ENCODE measurements at places on chromosomes 5 and 9.

DNA sequence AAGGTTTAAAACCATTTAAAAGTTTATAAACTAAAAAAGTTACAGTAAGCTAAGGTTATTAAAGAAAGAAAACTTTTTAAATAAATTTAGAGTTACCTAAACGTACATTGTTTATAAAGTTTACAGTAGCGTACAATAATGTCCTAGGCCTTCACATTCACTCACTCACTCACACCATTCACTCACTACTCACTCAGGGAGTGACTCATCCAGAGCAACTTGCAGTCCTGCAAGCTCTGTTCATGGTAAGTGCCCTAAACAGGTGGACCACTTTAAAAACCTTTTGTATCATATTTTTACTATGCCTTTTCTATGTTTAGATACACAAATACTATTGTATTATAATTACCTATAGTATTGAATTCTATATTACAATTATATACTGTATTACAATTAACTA is 190.8 kb upstream of the RASA1 start:
- peak; percentile 2 for DNase-seq

- DNase-seq, result no peak
Measured at GRCh38 chr5:174413567-174414314, 310.6 kb upstream of the MSX2 start.

GRCh38 chr9:95143591-95144561 is 173.6 kb downstream of the FANCC start:
- DNase-seq, result no peak

DNA sequence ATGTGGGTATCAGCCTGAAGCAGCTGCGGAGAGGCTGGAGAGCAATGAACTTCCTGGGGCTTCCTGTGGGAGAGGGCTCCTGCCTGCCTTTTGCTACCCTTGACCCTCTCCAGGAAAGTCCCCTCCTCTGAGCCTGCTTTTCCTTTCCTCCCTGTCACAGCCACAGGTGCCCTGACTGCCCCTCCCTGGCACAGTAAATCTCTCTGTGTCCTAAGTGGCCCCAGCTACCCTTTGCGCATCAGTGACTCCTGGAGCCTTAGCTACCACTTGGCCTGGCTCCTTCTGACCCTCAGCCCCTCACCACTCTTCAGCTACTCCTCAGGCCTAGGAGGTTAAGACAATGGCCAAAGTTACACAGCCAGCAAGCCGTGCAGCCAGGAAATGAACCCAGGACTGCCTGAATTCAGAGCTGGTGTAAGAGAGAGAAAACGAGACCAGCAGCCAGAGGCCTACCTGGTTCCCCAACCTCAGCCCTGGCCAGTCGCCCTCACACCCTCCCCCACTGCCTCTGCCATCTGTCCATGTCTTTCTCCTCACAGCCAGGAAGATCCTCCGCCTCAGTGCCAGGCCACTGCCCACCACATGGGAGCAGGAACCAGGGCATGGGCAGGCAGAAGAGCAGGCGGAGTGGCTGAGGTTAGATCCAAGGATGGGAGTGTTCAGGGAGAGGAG is 18.6 kb downstream of the CNTFR start:
- no peak for DNase-seq

- no peak for DNase-seq
Measured at GRCh38 chr5:5765066-5765850, 342.8 kb downstream of the ICE1 start.

DNA sequence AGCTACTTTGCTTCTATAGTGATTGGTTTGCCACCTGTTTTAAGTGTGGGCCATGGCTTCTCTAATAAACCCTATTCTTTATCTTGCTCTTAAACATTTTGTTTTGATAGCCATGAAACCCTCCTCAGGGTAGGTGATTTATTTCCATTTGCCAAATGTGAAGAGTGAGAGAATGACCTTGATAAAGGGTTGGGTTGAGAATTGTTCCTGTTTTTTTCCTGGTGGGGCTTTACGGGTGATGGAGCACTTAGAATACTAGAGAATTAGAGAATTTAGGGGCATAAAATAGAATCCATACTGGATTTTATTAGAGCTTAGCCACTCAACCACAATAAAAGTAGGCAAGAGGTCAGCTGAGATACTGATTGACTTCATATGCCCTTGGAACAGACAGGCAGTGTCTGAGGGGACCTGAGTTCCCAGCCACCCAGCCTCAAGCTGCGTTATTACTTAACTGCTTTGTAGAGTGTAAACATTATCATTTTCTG is 68.9 kb downstream of the COMMD10 start:
- no peak for DNase-seq

DNA sequence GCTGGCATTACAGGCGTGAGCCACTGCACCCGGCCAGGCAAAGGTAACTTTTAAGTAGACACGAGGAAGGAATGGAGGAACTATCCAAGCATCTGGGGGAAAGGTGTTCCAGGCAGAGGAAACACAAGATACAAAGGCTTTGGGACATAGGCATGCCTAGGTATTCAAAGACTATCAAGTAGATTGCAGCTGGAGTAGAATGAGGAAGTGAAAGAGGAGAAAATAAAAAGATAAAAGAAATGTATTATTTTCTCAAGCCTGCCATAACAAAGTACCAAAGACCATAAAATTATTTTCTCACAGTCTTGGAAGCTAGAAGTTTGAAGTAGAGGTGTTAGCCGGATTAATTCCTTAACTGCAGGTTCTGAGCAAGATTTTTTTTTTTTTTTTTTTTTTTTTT is 39.9 kb upstream of the GRIN3A start:
- DNase-seq, result no peak

- no peak for DNase-seq
Measured at GRCh38 chr5:150573867-150574817, 66.2 kb downstream of the NDST1 start.

- no peak for DNase-seq
Measured at GRCh38 chr5:178218237-178218776, 14.0 kb downstream of the HNRNPAB start.

DNA sequence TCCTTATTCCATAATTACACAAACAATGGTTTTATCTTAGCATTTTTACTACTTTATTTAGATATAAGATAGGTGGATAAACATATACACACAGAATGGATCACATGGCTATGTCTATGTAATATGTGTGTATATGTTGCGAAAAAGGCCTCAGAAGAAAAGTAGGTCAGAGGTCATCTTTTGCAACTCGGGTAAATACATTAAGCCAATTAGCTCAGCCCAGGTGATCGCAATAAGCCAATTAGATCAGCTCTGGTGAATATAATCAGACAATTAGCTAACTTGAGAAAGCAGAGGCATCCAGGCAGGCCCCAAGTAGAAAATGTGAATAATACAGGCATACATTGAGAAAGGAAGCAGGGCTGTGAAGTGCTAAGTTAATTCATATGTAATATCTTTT is 24.3 kb downstream of the SLCO4C1 start:
- DNase-seq, result no peak

DNA sequence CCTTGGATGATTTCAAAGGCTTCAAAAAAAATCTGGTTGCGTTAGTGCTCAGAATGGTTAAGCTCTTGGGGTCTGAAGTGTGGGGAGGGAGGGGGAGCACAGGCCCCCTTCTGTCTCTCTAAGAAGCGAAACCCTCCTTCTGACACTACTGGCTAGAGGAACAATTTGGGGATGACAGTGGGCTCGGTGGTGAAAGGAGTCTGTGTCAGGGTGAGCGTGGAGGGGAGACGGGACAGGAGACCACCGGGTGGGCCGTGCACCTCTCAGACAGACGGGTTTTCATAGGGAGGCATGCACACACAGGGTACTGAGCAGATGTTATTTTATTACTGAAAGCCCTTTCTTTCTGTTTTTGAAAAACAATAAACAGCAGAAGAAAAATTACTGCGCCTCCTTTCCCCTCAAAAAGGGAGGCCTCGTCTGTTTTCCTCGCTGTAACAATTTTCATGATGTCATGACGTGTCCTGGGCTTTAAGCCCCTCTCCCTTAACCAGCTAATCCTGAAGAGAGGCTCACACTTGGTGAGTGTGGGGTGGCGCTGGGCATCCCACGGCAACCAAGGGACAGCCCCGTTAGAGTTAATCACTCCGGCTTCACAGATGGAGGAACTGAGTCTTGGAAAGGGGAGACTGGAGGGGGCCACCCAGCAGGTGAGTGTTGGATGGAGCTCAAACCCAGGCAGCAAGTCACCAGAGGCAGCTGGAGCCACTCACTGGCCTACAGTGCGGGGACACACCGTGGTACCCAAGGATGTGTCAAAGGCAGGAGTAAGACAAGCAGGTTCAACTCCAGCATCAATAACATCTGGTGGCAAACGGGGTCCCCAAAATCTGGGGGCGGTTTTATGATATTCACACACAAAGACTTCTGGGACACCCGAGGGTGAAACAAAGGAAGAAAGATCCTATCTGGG is 53.4 kb downstream of the PTCH1 start:
- DNase-seq, result no peak

All from HS-27A (cell line).